SIG-M5 (cell line): ENCODE measurements at places on chromosomes 7 and 10.
A peak's percentile ranks its signal among the peaks of the same experiment; 100 is the strongest.

- DNase-seq, result peak; percentile 45
Observed at GRCh38 chr7:128361411-128362379, at the start of gene PRRT4. Gene PRRT4 (minus strand): TSS chr7:128361690.

DNA sequence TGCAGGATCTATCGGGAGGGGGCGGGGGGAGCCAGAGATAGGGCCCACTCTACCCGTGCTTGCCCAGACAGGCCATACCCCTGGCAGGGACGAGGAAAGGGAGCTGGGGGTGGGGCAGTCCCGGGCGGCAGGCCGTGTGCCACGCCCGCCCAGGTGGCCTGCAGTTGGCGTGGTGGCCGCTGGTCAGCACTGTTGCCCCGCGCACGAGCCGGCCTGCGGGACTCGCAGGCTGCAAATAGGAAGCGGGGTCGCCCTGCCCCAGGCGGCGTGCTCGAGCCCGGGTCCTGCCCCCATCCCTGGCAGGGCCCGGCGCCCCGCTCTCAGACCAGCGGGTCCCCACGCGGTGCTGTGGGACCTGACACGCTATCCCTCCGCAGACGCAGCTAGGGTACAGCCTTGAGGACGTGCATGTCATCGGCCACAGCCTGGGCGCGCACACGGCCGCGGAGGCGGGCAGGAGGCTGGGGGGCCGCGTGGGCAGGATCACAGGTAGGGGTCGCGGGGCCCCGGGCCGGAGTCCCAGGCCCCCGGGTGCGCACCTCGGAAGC lies 6.7 kb downstream of the PNLIPRP2 start:
- DNase-seq, result no peak

DNA sequence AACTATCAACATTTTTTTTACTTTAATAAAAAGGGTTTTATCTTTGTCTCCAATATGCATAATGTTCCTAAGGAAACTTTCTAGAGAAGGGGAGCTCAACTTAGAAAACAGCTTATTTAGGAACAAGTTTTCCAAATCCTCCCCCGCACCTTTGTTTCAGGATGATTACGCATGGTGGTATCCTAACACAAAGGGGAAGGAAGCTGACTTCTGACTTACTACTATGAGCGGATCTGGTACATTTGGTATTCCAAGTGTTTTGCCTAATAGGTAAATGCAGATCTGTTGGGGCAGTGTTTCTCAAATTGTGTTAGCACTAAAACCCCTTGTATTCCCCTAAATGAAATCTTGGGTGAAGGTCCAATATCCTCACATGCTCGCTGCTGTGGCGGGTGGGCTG lies 229.3 kb upstream of the KLF14 start:
- no peak for DNase-seq

DNA sequence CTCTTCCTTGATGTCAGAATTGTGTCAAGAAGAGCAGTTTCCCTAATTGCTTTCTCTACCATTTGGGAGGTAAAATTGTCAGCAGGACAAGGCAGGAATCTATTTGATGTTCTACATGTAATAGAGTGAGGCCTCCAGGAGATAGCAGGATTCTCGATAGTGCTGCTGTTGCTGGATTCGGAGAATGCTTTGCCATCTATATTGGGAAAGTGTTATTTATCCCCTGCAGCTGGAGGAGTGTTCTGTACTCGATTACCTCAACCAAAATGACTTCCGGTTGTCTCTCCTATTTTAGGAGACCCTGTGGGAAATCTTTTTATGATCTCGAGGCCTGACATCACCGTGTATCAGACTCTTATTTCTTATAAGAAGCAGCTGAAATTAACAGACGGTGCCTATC lies 217.1 kb downstream of the TMEM178B start:
- no peak for DNase-seq

DNA sequence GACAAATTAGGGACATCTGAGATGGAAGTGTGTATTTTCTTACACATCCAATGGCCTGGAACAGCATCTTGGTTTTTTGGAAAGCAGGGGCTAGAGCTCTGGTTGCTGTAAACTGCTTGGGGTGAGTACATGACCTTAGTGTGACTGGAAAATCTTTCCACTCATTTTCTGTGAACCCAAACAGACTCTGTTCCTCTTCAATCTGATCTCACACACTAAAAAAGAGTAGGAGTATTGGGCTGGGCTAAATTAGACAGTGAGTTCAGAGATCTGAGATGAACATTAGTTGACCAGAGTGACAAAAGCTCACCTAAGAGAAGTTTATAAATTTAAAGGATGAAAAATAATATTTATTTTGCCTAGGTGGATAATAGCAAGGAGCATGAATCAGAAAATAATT lies 59.2 kb downstream of the OR13A1 start:
- no peak for DNase-seq

DNA sequence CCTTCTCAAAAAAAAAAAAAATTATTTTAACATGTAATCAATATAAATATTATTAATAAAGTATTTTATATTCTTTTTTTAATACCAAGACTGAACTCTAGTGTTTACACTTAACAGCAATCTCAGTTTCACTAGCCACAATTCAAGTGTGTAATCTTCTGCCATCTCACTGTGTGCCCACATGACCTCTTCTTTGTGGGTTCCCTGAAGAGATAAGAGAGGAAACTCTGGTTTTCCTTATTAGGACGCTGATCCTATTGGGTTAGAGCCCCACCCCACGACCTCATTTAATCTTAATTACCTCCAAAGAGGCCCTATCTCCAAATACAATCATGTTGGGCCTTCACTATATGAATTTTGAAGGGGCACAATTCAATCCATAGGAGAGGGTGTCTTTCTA lies 177.6 kb downstream of the STK31 start:
- DNase-seq, result no peak

DNA sequence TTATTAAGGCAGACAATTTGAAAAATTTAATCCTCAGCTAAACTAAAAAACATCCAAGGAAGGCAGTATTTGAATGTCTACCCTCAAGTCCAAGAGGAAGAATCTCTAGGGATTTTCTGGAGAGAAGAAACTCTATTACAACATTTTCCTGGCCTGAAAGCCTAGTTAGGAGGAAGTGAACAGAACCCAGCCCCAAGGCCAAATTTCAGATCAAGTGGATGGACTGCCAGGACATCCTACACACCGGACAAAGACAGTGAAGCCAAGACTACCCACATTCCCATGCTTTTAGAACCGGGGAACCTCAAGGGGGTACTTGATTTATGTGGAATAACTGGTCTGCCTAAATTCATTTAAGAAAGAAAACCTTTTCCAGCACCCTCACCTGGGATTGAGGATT lies 108.9 kb upstream of the MEOX2 start:
- DNase-seq, result no peak

DNA sequence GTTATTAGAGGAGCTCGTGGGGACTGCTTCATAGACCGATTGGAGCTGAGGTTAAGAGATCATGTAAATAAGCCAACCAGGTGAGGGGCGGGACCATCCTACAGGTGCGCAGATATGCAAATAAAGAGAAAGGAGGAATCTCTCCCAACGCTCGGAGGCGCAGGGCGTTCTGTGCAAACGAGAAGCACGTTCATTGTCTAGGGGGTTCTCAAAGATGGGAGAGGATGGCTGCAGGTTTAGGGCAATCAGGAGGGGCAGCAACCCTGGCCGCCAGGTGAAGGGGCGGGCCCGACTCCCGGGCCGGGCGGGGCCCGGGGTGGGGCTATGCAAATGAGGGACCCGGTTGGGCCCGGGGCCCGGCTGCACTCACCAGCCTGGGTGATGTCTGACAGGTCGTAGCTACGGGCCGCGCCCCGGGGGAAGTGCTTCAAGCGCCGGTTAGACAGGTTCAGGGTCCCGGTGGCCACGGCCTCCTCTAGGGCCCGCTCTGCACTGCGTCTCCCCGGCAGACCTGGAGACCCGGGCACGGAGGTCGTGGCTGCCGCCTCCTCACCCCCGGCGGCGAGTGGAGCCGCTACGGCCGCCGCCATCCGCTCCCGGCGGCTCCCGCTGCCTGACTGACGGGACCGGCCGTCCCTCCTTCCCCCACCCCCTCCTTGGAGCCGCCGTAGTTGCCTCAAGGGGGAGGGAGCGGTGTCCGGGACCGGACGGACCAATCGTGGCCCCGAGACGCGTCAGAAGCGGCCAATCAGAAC lies at the start of gene LRCH4:
LRCH4 (minus strand) TSS at position 619 of the 755 bp plus-strand sequence; CDS start at position 590, 29 bp downstream.
- no peak for DNase-seq

GRCh38 chr10:69107176-69107490 lies 16.8 kb upstream of the VPS26A start:
- DNase-seq, result no peak

GRCh38 chr7:117193564-117193963 lies 129.3 kb downstream of the WNT2 start:
- DNase-seq, result no peak

- no peak for DNase-seq
Observed at GRCh38 chr7:158017111-158018097, 570.2 kb downstream of the PTPRN2 start.

- no peak for DNase-seq
Observed at GRCh38 chr10:13617116-13617515, 30.4 kb downstream of the PRPF18 start.

GRCh38 chr7:35869810-35870209 lies 69.0 kb downstream of the SEPTIN7 start:
- no peak for DNase-seq

- DNase-seq, result no peak
Observed at GRCh38 chr7:18450019-18450418, 45.5 kb upstream of the HDAC9 start.

DNA sequence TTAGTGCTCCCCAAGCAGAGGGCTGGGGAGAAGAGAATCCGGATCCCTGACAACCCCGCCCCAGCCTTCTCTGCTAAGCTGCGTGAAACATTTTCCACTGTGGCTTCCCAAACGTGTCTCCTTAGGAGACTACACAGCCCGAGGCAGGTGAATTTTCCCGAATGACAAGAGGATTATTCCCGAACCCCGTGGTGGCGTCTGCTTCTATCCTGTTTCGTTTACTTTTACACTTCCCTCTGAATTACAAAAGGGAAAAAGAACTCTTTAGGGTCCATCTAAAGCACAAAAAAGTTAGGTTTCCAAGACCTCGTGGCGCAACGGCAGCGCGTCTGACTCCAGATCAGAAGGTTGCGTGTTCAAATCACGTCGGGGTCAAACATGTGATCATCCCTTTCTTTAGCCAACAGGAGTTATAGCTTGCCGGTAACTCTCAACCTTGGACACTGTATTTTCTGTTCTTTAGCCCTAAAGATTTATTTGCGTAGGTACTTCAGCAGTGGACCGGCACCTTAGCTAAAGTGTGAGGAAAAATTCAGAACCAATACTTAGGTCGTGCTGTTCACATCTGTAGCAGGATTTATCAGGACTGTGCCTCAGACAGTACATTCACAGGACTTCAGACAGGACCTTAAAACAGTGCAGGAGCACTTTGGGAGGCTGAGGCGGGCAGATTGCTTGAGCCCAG lies 3.2 kb upstream of the ZNF789 start:
- no peak for DNase-seq

- DNase-seq, result no peak
Observed at GRCh38 chr10:11328264-11329061, 283.0 kb downstream of the USP6NL start.

GRCh38 chr10:32131388-32131787 lies 75.2 kb upstream of the KIF5B start:
- DNase-seq, result no peak

DNA sequence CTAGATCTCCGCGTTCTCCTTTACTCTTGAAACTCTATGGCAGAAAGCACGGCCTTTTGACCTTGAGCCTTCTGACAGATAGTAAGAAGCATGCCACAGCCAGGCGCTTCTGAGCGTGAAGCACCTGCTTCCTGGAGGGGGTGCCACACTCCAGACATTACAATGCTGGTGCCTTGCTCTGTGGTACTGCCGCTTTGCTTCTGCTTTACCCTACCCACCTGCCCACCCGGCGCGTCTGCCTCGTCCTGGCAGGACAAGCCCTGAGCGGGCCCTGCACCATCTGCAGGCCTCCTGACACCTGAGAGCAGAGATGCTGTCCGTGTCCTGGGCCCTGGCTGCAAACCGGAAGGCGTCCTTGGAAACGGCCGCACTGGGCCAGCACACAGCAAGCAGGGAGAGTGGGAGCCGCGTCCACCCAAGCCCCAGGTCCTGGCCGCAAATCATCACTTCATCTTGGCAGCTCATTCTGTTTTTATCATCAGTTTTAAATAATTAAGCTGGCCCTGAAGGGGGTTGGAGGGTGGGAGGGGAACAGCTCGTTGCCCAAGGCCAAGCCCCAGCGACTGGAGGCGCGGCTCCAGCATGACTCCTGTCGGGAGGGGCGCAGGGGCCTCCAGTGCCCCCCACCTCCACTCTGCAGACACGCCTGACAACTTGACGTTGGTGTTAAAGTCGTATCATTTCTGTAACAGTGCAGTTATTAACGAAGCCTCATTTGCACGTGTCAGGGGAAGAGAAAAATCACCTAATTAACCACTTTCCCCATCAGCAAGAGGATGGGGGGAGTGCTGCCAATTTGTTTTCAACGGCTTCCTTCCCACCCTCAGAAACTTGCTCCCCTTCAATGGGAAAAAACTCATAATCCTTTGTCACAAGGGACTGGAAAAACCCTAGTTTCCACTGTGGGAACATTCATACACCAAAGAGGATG lies 132.2 kb downstream of the MAD1L1 start:
- DNase-seq, result no peak
